Esophagus squamous epithelium (tissue), 5 donors: ENCODE measurements at places on chromosomes 12 and 14.

- DNase-seq, result no peak
Measured at GRCh38 chr12:132831771-132832170, 3.1 kb upstream of the GOLGA3 start.

DNA sequence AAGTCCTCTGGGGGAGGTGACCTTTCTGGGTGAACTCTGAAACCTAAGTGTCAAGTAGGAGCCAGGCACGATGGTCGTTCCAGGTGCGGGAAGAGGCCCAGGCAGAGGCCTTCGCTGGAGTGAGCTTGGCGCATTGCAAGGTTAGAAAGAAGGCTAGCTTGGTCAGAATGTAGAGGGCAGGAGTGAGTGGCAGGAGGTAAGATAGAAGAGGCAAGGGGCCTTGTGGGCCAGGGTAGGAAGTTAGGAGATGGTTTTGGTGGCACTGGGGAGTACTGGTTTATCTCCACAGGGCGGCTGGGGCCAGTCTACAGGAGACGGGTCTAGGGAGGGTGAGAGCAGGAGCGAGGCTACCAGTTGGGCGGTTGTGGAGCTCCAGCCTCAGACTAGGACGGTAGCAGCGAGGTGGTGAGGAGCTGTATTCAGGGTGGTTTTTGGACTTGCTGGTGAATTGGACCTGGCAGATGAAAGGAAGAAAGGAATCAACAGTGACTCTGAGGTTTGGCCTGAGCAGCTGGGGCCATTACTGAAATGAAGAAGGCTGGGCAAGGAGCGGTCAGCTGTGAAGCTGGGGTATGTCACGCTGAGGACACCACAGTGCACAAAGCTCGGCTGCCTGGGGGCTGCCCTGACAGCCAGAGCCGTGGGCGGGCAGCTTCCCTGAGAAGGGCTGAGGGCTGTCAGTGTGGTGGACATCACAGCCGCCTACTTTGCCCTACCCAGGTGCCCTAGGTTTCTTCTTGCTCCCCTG lies 9.0 kb downstream of the MLXIP start:
- no peak for DNase-seq

GRCh38 chr12:80161612-80162011 lies 62.3 kb downstream of the OTOGL start:
- no peak for DNase-seq

DNA sequence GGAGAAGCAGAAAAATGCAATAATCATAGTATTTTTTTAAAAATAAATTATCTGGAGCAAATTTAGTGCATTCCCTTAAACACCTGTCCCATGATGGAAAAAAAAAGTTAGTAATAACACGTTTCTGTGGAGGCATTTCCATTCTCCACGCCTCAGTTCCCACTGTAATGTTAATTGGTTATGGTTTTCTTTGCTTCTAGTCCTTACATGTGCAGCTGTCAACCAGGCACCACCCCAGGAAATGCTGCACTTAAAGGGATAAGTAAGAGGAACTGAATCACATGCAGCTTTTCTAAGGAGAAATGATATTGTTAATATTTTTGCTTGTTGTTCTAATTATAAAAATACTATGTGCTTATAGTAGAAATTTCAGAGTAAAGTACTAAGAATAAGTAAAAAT lies 240.3 kb downstream of the ZFP36L1 start:
- no peak for DNase-seq

- no peak for DNase-seq
Measured at GRCh38 chr14:92950773-92951172, 27.8 kb downstream of the CHGA start.

- DNase-seq, result no peak
Measured at GRCh38 chr12:106682594-106683234, 91.8 kb upstream of the RIC8B start.

GRCh38 chr14:101454229-101454628 lies 107.1 kb upstream of the DIO3 start:
- DNase-seq, result no peak

DNA sequence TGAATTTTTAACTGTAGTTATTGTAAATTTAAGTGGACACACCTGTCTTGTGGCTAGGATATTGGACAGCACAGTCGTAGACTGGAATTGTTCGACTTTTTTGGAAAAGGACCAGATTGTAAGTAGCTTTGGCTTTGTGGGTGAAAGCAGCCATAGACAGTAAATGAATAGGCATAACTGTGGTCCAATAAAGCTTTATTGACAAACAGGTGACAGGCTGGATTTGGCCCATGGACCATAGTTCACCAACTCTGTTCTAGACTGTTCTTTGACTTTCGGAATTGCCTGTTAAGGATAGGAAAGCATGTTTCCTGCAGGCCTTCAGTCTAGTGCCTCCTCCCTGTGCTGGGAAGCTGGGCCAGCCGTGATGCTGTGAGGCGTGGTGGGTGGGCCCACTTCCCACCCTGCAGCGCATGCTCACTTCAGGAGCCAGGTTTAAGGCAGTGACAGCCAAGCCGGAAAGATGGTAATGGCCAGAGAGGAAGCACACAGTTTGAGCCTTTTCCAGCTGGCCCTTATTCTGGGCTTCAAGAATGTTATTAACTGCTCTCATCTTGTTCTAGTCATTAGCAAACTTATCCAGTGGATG lies 51.8 kb downstream of the PPP2R5C start:
- DNase-seq, result no peak

- no peak for DNase-seq
Measured at GRCh38 chr14:60508707-60509437, at the start of gene SIX6. Gene SIX6, plus strand, starts transcription at chr14:60509146. Its CDS starts 253 bp downstream, at chr14:60509399.

GRCh38 chr12:24901576-24902461 lies 47.1 kb downstream of the BCAT1 start:
- no peak for DNase-seq

DNA sequence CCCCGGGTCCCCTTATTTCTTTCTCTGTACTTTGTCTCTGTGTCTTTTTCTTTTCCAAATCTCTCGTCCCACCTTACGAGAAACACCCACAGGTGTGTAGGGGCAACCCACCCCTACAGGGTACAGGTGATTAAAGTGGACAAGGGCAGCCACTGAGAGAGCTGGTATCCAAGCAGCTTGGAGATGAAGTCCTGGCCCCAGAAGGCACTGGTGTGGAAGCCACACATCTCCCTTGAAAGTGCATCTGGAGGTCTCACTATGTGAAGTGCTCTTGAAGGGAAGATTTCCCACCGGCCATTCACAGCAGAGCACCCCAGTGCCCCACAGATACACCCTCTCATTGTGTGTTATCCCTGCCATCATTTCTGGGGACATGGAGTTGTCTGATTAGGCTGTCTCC lies 6.3 kb upstream of the BICD1 start:
- DNase-seq, result no peak
